Adrenal gland (tissue), 19 donors: ENCODE measurements at places on chromosomes 6 and 20.

GRCh38 chr6:18264219-18264922, at the start of gene DEK:
DEK (minus strand) TSS chr6:18264530; CDS start chr6:18263987, 543 bp downstream.
- peak; percentile 89 for DNase-seq

- no peak for DNase-seq
These were observed 2.8 kb upstream of the LRRC1 start for GRCh38 chr6:53792016-53792415.

DNA sequence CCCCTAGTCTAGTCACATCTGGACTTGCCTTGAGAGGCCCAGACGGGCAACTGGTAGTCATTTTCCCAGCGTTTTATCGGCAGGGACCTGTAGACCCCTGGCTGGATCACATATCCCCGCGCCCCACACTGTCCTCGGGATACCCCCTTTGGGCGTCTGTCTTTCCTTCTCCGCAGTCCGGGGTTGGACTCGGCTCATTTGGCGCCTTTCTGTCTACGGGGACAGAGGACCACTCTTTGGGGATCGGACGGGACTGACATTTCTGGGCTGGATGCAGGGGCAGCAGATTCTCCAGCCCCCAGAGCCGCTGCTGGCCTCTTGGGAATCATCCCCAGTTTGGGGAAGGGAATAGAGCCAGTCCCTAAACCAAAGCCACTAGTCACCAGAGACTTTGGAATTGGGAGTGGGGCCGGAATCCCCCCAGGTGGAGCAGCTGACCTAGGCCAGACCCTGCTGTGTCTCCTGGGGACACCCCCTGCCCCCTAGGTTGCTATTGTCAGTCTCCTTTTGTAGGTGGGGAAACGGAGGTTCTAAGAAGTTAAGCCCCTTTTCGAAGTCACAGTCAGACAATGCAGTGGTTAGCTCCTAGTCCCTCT, 734 bp downstream of the FAM110A start:
- no peak for DNase-seq

- no peak for DNase-seq
These were observed 1293.7 kb downstream of the EPHA7 start for GRCh38 chr6:92125681-92126080.

GRCh38 chr20:45450097-45450818, 19.3 kb upstream of the WFDC2 start:
- no peak for DNase-seq

DNA sequence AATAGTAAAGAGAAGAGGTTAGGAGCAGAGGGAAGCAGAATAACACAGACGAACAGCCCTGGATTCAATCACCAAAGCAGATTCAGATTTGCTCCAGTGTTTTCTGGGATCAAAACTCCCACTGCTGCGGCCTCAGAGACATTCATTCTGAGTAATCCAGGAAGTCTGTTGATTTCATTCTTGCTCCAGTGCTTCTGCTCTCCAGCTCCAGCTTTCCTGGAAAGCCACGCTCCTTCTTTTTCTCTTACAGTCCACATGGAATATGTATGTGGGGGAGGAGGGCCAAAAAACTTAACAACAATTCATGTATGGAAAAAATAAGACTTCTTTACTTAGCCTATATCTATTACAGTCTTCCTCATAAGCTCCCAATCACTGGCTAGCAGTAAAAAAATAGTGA, 26.4 kb upstream of the UST start:
- DNase-seq: no peak

GRCh38 chr20:34980543-34981233, 25.0 kb downstream of the MYH7B start:
- no peak for DNase-seq

DNA sequence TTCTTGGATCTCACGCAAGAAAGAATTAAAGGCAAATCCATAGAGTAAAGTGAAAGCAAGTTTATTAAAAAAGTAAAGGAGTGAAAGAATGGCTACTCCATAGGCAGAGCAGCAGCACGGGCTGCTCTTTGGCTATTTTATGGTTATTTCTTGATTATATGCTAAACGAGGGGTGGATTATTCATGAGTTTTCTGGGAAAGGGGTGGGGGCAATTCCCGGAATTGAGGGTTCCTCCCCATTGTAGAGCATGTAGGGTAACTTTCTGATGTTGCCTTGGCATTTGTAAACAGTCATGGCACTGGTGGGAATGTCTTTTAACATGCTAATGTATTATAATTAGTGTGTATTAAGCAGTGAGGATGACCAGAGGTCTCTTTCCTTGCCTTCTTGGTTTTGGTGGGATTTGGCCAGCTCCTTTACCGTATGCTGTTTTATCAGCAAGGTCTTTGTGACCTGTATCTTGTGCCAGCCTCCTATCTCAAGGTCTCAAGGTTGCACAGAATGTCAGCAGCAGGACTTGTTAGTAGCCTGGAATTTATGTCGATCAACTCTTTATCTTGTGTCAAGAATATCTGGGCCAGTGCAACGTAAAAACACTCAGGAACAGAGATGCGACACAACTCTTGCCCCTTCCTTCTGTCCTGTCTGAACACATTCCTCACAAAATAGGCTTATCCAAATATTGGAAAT, 931.4 kb downstream of the QKI start:
- DNase-seq: no peak

DNA sequence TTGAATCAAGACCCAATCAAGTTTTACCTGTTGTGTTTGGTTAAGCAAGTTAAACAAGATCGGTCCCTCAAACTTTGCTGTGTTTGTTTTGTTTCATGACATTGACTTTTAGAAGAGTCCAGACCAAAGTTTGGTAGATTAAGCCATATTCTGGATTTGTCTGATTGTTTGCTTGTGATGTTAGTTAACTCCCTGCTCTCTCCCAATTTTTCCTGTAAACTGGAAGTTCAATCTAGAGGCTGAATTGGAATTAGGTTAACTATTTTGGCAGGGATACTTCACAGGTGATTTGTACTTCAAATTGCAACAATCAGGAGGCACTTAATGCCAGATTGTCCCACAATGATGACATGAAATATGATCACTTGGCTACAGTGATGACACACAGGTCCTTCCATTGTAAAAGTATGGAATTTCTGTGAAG, 13.6 kb upstream of the SH3BGRL2 start:
- DNase-seq: no peak

GRCh38 chr20:57940868-57941522, 231.2 kb upstream of the PMEPA1 start:
- no peak for DNase-seq

DNA sequence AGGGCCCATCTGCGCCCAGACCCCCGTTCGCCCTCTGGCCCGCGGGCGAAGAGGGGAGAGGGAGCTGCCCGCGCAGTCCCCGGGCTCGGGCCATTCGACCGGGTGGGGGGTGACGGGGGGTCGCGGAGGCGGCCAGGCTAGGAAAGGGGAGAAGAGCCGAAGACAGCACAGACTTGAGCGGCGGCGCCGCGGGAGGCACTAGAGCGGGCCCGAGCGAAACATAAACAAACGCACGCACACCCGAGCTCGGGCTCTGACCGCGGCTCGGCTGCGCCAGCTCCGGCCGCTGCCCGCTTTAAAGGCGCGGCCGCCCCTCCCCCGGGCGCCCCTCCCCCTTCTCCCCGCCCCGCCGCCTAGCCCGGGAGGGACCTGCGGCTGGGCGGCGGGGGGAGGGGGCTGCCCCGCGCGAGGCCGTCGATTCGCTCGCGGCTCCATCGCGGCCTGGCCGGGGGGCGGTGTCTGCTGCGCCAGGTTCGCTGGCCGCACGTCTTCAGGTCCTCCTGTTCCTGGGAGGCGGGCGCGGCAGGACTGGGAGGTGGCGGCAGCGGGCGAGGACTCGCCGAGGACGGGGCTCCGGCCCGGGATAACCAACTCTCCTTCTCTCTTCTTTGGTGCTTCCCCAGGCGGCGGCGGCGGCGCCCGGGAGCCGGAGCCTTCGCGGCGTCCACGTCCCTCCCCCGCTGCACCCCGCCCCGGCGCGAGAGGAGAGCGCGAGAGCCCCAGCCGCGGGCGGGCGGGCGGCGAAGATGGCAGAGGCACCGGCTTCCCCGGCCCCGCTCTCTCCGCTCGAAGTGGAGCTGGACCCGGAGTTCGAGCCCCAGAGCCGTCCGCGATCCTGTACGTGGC, at the start of gene FOXO3:
Gene FOXO3, plus strand, starts transcription at position 455 of the 846 bp plus-strand sequence. Its CDS starts 292 bp downstream, at position 747.
- DNase-seq: peak; percentile 88

GRCh38 chr6:17381424-17382147, 11.8 kb upstream of the CAP2 start:
- DNase-seq: no peak

DNA sequence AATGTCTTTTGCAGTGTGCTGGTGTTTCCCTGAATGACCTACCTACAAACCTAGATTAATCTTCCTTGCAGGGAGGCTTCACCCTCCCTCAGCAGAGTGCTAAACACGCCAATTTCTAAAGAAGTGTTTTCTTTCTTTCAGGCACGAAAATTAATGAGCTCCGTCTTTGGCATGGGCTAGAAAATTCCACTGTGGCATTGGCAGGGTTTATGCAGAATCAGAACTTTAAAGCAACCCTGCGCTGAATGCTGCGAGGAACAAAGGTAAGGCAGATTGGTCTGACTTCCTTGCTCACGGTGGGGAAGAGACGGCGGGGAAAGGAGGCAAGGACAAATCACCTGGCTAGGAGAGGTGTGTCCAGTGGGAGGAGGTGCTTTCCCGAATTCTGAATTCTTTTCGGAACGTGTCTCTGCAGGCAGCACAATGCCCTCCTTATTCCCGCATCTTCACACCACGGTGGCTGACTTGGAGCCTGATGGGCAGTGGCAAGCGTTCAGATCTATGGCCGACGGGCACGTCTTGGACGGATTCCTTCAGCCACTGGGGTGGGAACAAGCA, 6.2 kb upstream of the BANF2 start:
- DNase-seq: no peak

DNA sequence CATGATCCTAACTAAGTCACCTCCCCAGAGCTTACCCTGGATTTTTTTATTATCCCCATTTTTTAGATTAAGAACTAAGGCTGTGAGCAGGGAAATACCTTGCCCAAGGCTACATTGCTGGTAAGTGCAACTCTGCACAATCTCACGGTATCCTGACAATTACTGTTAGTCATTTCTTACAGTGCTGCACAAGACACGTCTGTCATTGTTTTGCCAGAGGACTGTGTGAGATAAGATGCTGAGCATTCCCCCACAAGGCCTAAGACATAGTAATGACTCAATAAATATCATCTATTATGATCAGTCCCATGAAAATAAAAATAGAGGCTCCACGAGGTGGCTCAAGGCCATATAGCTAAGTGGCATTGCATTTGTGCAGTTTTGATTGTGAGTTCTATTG, 21.0 kb downstream of the PFDN4 start:
- DNase-seq: peak; percentile 23

DNA sequence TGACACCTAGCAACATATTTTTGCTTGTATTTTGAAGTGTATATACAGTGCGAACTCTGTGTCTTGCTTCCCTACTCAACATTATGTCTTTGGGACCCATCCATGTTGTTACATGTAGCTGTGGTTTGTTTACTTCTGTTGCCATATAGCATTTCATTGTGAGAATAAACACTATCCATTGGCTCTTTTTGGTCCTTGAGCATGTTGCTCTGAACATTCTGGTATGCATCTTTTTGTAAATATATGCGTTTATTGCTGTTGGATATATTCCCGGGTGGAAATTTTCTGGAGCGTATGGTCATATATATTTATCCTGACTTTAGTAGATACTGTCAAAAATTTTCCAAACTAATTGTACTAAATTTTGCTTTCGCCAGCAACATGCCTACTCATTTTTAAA, 222.5 kb upstream of the SPTLC3 start:
- DNase-seq: no peak

GRCh38 chr6:33828452-33828763, 24.6 kb upstream of the MLN start:
- DNase-seq: no peak

GRCh38 chr6:127954082-127954481, 53.2 kb upstream of the THEMIS start:
- DNase-seq: no peak

DNA sequence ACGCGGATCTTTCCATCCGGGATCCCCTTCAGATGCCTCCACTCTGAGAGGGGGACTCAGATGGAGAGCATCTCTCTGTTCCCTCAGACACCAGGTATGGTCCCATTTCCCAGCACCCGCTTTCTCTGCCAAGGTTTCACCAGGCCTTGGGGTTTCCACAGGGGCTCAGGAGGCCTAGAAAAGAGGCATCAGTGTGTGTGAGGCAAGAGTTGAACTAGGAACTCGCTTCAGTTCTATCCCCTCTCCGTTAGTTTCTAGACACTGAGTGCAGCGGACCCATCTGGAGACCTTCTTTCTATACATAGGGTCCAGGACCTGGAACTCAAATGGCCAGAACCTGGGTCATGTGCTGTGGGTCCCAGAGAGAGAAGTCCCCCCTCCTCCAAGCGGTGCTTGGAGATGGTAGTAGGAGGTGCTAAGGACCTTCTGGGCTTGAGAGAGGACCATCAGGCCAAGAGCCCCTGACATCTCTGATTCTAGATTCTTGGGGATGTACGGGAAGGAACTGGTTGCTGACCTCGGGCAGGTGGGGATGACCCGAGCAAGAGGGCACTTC, 2.1 kb downstream of the SLC12A5 start:
- DNase-seq: no peak

DNA sequence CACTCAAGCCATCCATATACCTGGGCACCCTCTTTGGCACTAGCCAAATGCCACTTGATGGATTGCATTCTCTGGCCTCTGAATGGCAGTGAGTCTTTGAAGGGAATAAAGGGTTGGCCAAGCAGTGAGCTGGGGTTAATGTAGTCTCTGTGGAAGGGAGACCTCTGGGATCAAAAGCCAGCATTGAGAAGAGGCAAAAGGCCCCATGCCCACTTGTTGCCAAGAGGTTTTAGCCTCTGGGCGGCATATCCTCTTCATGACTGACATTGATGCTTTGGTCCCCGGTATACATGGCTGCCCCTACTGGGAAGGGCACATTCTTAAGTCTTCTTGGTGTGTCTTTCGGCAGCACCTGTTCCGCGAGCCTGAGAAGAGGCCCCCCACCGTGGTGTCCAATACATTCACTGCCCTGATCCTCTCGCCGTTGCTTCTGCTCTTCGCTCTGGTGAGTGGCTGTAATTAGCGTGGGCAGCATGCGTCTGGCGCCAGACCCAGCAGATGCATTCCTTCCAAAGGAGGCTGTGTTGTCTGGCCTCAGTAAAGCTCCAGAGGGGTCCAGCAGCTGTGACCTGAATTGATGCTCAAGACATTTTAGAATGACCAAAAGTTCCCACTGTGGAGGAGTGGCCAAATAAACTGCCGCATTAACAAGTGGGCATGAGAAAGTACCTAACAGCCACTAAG, 29.5 kb downstream of the GHRH start:
- DNase-seq: no peak

DNA sequence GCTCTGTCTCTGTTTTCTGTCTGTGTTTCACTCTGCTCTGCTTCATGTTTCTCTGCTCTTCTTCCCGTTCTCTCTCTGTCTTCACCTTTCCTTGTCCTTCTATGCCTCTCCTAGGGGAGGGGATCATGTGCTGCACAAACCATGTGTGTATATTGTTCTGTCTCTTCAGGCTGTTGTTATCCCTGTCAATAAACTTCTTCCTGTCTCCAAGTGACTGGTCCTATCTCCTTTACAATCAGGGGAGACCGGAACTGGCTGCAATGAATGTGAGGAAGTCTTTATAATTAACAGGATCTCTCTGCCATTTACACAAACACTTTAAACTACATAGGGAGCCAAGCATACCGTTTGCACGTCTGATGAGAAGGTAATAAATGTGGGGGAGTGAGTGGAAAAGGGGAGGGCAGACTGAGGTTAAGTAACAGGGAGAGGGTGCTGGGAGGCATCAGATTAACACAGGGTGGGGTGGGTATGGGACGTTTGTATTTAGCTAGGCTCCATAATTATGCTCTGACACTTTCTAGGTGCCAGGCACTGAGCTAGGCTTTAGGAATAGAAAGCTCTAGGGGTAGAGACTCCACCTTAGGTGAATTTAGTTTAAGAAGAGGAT, 626.1 kb downstream of the DHX35 start:
- no peak for DNase-seq
